CD4-positive, alpha-beta memory T cell (primary cell): ENCODE measurements at places on chromosomes 6 and 20. TPM values are rescaled to one million over a fixed set of nuclear protein-coding genes. Genes with fewer than 3 reads are reported as not detected.
A peak's percentile ranks its signal among the peaks of the same experiment; 100 is the strongest.

DNA sequence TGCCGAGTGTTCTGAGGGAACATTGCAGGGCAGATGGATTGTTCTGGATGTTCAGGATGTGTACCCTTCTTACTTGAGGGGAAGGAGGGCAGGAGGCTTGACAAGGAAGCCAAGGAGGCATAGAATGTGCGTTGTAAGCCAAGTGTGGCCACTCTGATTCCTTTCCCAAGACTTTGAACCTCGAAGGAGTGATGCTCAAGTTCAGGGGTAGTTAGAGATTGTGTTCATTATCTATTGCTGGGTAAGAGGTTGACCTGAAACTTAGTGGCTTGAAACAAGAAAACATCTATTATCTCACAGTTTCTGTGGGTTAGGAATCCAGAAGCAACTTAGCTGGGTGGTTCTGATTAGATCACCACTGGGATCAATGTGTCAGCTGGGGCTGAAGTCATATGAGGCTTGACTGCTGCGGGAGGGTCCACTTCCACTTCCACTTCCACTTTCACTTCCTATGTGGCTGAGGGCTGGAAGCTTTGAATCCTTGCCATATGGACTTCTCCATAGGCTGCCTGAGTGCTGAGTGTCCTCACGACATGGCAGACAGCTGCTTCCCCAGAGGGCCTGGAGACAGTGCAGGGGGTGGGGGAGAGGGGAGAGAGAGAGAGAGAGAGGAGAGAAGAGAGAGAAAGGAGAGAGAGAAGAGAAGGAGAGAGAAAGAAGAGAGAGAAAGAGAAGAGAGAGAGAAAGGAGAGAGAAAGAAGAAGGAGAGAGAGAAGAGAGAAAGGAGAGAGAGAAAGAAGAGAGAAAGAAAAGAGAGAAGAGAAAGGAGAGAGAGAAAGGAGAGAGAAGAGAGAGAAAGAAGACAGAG, 6.9 kb upstream of the CD40 start:
- H3K36me3 ChIP-seq, result no peaks in the 10 kb centered on the region
- no peaks in the 10 kb centered on the region for H3K4me1 ChIP-seq
- no peak overlapping the region for H3K4me3 ChIP-seq
- no peak overlapping the region for H3K27ac ChIP-seq

DNA sequence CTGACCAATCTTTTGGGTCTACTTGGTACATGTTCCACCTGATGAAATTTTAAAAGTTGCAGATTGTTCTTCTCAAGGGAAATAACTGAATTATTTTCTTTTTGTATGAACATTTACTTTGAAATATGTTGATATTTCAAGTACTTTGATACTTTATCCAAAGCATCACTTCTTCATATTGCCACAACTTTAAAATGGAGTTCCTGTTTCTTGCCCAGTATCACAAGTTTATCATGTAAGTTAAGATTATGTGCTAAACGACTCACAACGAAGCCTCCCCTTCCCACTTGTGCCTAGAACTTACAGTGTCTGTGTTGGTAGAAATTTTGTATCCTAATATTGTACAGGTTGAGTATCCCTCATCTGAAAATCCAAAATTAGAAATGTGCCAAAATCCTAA, 108.4 kb downstream of the ARID1B start:
- peaks cover 61% of the 10 kb centered on the region for H3K4me1 ChIP-seq
- no peak overlapping the region for H3K27ac ChIP-seq
- H3K36me3 ChIP-seq, result no peaks in the 10 kb centered on the region

GRCh38 chr6:36123270-36124139, 6.8 kb upstream of the MAPK13 start:
- H3K27ac ChIP-seq, result peak overlapping the region; percentile 90
- H3K4me1 ChIP-seq, result peaks cover 90% of the 10 kb centered on the region
- peak; percentile 90 for DNase-seq
- H3K36me3 ChIP-seq, result no peaks in the 10 kb centered on the region

- no peak overlapping the region for H3K27ac ChIP-seq
- H3K4me3 ChIP-seq, result peak overlapping the region; percentile 50
- peak; percentile 81 for DNase-seq
- no peaks in the 10 kb centered on the region for H3K36me3 ChIP-seq
Measured at GRCh38 chr20:35600993-35601973, 14.3 kb upstream of the SPAG4 start.

Gene SEC23B
- total RNA-seq, result 50.0 TPM
